ENCODE measurements at places on chromosomes 5 and 9.

DNA sequence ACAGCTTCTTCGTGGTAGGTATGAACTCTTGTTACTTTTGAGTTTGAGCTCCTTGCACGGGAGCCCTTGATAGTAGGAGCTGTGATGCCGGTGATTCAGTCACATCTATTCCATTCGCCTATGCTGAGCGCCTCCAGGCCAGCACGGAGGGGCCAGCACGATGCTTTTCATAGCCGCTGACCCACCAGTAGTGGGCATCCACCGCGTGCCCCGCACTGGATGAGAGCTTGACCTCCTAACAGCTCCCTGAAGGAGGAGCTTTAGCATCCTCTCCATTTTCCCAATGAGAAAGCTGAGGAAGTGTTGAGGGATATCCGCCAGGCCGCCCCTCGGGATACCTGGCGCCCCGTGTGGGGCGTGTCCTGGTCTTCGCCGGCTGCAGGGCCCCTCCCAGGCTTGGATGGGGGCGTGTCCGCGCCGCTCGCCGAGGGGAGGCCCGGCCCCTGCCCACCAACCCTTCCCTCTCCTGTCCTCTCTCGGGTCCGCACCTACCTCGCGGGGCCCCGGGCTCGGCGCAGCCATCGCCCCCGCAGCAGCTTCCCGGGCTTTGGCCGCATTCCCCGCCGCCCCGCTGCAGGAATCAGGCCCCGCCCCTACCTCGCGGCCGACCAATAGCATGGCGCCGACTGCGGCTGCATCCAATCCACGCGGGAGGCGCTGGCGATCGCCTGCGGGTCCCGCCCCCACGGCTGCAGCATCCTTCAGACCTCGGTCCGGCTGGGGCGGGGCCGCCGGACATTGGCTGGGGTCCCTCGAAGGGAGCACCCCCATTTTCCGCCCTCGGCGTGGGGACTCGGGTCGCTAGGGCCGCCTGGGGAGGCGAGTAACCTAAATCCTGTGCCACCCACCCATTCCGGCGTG lies at the start of gene PIP5KL1:
TSS of gene PIP5KL1 (minus strand) at position 547 of the 861 bp plus-strand sequence. CDS start at position 522, 25 bp downstream.
- peak; percentile 63 for DNase-seq

- no peak for DNase-seq
Measured at GRCh38 chr9:130002320-130002719, 40.7 kb downstream of the FNBP1 start.

DNA sequence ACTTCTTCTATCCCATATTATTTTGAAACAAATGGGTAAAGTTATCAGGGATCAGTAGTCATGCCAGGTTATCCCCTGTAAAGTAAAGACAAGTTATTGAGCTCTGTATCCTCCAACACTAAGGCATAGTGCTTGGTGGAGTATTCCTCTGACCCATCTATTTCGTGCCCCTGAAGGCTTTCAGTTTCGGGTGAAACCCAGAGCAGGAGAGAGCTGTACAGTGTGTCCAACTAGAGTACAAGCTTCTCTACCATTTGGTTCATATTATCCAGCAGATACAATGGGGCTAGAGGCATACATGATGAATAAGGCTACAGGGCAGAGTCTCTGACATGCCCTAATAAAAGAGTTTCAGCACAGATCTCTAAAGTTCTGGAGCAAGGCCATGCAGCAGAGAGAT lies 3.2 kb upstream of the SLC22A4 start:
- DNase-seq, result no peak

GRCh38 chr5:2748179-2748860 lies 3.2 kb downstream of the IRX2 start:
- DNase-seq, result no peak

DNA sequence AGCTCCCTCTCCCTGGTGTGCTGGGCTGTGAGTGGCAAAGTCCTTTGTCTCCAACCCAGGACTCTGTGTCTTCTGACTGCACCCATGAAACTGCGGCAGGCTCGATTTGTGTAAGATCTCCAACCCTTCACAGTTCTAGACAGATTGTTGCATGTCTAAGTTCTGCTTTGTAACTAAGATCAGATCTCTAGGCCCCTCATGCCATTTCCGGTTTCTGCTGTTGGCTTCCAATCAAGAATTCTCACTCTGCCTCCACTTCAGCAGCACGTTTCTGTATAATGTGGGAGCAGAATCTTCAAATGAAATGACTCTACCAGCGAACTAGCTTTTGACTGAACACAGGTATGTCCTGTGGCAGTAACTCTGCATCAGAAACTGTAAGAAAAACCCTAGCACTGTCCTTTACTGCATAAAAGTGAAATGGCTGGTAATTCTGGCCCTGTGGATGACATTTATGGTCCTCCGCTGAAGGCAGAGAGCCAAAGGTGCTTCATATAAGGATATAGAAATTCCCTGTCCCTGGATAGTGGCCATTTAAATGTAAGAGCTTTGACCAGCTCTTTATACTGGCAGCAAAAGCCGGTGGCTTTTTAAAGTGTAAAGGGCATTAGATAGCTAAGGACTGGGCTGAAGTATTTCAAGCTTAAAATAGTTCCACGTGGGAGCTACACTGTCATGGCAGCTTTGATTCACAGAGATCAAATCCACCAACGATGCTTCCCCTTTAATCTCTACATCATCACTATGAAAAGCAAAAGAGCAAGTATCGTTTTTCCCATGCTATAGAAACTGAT lies 319.0 kb upstream of the CDH6 start:
- no peak for DNase-seq

- DNase-seq, result no peak
Measured at GRCh38 chr9:36275060-36275459, 16.8 kb upstream of the GNE start.

- no peak for DNase-seq
Measured at GRCh38 chr9:38186404-38187115, 117.5 kb upstream of the SHB start.

DNA sequence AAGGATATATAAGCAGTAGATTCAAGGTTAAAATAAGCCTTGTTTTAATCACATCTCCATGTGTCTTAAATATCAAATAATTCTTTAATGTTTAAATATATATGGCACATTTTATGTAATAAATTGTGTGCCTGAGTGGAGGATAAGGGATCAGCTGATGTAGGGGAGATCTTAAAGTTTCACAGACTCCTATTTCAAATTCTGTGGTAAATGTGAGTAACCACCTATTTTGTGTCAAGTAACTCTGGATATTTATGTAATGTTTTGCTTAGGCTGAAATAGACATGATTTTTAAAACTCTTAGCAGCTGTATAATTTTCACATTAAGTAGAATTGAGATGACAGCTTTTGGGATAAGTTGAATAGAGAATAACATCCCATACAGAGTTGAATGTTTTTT lies 41.3 kb upstream of the ITGA2 start:
- no peak for DNase-seq

DNA sequence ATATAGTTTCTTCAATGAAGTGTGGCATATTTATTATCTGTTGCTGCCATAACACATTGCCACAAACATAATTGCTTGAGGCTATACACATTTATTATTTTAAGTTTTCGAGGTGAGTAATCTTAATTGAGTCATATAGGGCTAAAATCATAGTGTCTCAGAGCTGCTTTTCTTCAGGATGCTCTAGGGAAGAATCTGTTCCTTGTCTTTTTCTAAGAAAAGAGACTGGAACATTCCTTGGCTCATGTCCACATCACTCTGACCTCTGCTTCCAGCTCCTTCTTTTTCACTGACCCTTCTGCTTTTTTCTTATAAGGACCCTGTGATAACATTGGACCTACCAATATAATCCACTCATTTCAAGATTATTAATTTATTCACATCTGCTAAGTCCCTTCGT lies 632.4 kb upstream of the TYRP1 start:
- DNase-seq, result no peak

DNA sequence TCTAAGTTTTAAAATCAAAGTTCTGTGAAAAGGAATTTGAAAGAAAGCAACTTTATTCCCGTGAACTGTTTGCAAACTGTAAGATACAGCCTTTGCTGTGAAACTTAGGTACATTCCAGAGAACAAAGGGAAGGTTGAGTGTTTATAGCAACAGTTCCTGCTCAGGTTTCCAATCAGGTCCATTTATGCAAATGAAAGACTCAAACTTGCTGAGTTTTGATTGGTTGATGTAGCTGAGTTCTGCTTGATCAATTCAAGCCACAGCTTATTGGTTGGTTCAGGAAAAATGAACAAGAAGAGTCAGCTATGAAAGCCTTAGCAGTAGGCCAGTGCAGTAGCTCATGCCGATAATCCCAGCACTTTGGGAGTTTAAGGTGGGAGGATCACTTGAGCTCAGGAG lies 37.9 kb downstream of the SLC27A6 start:
- DNase-seq, result no peak

- DNase-seq, result no peak
Measured at GRCh38 chr5:96885518-96886338, 9.4 kb downstream of the ERAP2 start.

DNA sequence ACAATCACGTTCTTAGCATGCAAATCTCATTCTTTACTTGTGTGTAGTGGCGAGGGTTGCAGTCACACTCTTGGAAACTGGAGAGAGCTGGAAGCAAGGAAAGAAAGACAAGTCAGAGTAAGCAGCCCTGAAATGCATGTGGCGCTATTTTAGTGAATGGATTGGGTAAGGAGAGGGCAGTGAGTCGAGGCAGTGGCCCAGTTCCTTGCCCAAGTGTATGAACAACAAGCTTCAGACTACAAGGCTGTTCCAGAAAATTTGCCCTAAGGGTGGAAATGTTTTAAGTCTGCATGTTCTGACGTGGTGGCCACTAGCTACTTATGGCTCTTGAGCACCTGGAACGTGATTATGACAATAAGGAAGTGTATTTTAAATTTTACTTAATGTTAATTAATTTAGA lies 59.4 kb upstream of the PTPN3 start:
- no peak for DNase-seq

GRCh38 chr5:161258438-161258837 lies 288.1 kb downstream of the GABRB2 start:
- no peak for DNase-seq

DNA sequence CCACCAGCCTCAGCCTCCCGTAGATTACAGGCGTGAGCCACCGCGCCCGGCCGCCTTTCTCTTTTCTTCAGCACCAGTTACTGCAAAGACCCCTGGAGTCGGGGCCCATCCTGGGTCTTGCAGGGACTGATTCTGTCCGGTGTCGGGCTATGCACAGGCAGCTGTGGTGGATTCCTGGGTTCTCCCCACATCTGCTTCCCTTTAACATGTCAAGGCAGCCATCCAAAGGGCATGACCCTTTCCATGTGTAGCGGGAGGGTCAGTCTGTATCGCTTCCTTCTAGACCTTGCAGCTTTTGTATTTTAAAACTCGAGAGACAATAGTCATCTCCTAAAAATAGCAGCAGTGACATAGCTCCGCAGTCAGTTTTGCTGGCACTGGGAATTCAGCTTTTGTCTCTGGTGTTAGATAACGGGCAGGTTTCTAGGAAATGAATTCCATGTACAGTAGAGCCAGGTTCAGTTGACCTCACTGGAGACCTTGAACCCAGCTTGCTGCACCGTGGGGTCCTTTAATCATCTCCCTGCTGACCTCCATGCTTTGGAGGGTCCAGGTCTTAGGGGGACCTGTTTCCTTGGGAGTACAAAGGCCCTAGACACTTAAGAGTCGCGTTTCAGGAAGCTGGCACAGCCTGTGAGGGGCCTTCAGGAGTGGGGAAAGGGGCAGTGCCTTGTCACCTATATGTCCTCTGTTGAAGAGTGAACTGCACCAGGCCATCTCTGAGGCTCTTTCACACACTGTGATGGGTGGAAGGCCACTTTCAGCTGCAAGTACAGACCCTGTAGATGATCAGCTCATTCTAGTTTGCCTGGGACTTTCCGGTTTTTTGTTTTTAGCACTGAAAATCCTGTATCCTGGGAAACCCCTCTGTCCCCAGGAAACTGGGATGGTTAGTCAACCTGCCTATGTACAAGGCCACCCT lies 13.8 kb downstream of the ANKRD33B start:
- no peak for DNase-seq

GRCh38 chr5:81632679-81633078 lies 118.2 kb downstream of the SSBP2 start:
- DNase-seq, result no peak

DNA sequence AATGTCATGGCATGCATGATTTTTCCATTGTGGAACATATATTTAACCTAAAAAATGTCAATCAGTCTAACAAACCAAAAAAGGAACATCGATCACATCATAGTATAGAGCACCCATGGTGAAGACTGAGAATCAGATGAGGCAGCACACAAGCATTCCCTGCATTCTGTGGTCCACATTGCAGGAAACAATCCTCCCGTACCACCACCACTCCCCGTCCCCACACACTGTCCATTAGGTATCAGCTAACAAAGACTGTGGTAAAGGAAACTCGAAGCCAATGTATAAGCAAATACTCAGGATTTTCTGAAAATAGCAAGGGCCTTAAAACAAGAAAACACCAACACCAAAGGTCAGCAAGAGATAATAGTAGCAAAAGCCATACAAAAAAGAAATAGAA lies 1104.4 kb upstream of the SEMA6A start:
- DNase-seq, result no peak

DNA sequence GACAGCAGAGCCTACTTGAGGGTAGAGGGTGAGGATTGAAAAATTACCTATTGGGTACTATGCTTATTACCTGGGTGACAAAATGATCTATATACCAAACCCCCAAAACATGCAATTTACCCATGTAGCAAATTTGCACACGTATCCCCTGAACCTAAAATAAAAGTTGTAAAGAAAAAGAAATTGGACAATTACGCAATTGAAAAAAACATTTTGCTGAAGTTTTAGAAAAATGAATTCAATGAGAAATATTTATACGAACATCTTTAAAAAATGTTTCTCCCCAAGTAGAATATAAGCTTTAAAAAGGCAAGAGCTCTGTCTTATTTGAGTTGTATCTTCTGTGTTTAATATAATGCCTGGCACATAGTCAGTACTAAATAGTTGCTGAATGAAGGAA lies 30.3 kb upstream of the TRAF1 start:
- DNase-seq, result no peak

DNA sequence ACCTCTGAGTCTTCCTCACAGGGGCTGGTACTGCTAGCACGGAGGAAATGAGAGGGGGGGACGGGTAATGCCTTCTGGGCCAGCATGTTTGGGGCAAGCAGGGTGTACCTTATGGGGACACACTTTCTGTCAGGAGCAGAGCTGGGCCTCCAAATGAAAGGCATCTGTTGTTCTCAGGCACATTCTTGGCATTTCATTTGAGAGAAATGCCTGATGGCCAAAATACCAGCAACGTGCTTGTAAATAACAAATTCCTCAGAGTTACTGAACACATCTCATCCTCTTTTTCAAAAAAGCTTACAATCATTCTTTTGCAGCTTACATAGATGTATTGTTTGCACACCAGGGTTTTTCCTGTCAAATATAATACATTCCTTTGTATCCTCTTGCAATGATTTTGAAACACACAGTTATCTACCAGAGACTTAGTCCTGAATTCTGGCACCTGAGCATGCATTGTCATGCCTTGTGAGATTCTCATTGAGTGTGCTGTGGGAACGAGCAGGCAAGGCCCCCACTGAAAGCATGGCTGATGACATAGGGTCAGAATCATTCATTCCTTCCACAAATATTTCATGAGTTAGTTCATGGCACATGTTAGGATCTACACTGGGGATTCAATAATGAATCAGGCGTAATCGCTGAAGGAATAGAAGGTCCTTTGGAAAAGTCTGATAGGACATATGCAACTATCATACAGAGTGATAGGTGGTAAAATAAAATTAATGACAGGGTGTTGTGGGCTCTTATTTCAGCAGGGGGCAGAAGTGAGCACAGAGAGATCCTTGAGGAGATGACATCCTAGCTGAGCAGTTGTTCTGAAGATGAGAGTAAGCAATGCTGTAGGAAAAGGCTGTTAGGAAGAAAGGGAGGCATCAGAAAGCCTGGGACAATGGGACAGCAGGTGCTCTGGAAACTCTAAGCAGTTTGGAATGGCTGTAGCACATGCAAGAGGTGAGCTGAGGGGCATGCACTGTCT lies 260.9 kb upstream of the TUT7 start:
- no peak for DNase-seq
